Upper lobe of right lung (tissue), 1 donor: ENCODE measurements at places on chromosomes 3 and 15.

- peaks cover 10% of the 10 kb centered on the region for H3K4me1 ChIP-seq
- H3K4me3 ChIP-seq, result peak overlapping the region; percentile 34
- no peaks in the 10 kb centered on the region for H3K27me3 ChIP-seq
- no peak for DNase-seq
- peaks cover 9% of the 10 kb centered on the region for H3K36me3 ChIP-seq
- H3K27ac ChIP-seq, result peak overlapping the region; percentile 78
Measured at GRCh38 chr15:58628206-58628947, 121.1 kb downstream of the ADAM10 start.

DNA sequence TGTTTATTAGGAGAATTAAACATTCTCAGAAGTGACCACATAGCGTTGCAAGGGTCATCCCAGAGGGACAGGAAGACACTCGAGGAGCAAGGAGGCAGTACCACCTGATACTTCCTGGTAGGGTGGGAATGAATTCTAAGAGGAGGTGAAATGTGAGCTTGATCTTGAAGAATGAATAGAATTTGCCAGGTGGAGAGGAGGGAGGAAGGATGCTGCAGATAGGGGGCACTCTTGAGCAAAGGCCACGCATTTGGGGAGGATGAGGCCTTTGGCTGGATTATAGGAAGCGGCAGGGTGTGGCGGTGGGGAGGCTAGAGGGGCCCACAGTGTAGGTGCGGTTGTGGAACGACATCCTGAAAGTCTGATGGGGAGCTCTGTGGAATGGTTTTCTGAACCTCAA is 33.5 kb downstream of the CHCHD6 start:
- no peaks in the 10 kb centered on the region for H3K36me3 ChIP-seq
- no peaks in the 10 kb centered on the region for H3K27me3 ChIP-seq
- H3K4me3 ChIP-seq, result no peak overlapping the region
- no peak for DNase-seq
- no peaks in the 10 kb centered on the region for H3K4me1 ChIP-seq
- H3K27ac ChIP-seq, result no peak overlapping the region

DNA sequence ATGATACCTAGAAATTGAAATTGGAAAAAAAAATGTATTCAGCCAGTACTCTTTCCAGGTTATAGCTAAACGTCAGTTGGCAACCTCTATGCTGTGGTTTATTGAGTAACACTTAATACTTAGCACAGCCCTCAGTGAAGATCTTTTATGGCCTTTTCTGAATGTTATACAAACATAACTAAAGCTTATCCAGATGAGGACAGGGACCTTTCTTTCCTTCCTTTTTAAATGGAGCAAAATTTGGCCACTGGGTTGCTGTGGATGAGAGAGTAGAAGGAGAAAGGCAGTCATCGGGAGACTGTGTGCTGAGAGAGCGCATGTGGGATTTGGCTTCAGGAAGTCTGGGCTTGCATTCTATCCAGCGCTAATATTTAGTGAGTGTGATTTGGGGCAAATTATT is 36.1 kb downstream of the IGF1R start:
- H3K4me3 ChIP-seq, result no peak overlapping the region
- H3K27ac ChIP-seq, result no peak overlapping the region
- DNase-seq, result no peak
- no peaks in the 10 kb centered on the region for H3K36me3 ChIP-seq
- H3K4me1 ChIP-seq, result peaks cover 23% of the 10 kb centered on the region

DNA sequence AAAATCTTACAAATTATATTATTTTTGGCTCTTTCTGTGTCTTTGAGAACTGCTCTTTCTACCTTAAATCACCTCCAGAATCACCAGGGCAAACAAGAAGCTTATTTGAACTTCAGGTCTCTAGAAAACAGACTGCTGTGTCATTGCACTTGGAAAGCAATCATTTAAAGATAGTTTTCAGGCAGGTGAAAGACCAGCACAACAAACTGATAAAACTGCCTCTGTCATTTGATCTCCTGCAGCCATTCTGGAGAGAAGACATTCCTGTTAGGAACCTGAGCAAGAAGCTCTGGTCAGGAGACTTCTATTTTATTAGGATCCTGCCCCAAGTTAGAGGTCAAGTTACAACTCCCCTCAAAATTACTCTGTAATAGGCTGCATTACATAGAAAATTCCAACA is 50.7 kb upstream of the AP4E1 start:
- no peaks in the 10 kb centered on the region for H3K4me1 ChIP-seq
- no peak overlapping the region for H3K27ac ChIP-seq
- H3K36me3 ChIP-seq, result no peaks in the 10 kb centered on the region
- no peak overlapping the region for H3K4me3 ChIP-seq
- H3K27me3 ChIP-seq, result no peaks in the 10 kb centered on the region
- DNase-seq, result no peak

GRCh38 chr15:64507293-64507802 is 47.0 kb downstream of the ZNF609 start:
- H3K36me3 ChIP-seq, result peaks cover 4% of the 10 kb centered on the region
- H3K4me3 ChIP-seq, result no peak overlapping the region
- peak; percentile 80 for DNase-seq
- peaks cover 46% of the 10 kb centered on the region for H3K4me1 ChIP-seq
- peak overlapping the region; percentile 67 for H3K27ac ChIP-seq
- H3K27me3 ChIP-seq, result no peaks in the 10 kb centered on the region

DNA sequence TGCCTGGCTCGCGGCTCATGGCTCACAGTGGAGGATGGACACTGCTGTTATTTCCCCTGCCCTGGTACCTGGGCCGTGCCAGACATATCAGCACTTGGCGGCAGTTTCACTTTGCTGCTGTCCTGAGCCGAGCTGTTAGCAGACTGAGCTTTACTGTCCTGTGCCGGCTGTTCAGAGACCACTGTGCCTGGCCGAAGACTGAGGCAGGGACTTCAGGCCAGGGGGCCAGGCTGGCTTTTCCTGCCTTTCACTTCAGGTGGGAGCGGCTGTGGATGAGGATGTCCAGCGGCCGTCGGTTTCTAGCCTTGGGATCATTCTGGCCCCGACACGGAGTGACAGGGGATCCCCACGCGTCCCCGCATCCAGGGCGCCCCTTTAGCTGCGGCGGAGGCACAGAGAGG is 1.1 kb downstream of the ATP10A start:
- peak overlapping the region; percentile 73 for H3K27ac ChIP-seq
- H3K4me1 ChIP-seq, result peaks cover 19% of the 10 kb centered on the region
- H3K36me3 ChIP-seq, result no peaks in the 10 kb centered on the region
- peak; percentile 73 for DNase-seq
- peak overlapping the region; percentile 65 for H3K4me3 ChIP-seq
- H3K27me3 ChIP-seq, result no peaks in the 10 kb centered on the region

- no peak for DNase-seq
- peak overlapping the region; percentile 30 for H3K27ac ChIP-seq
- peak overlapping the region; percentile 50 for H3K4me3 ChIP-seq
- no peaks in the 10 kb centered on the region for H3K36me3 ChIP-seq
Measured at GRCh38 chr15:99106417-99107220, 1.7 kb downstream of the SYNM start.

DNA sequence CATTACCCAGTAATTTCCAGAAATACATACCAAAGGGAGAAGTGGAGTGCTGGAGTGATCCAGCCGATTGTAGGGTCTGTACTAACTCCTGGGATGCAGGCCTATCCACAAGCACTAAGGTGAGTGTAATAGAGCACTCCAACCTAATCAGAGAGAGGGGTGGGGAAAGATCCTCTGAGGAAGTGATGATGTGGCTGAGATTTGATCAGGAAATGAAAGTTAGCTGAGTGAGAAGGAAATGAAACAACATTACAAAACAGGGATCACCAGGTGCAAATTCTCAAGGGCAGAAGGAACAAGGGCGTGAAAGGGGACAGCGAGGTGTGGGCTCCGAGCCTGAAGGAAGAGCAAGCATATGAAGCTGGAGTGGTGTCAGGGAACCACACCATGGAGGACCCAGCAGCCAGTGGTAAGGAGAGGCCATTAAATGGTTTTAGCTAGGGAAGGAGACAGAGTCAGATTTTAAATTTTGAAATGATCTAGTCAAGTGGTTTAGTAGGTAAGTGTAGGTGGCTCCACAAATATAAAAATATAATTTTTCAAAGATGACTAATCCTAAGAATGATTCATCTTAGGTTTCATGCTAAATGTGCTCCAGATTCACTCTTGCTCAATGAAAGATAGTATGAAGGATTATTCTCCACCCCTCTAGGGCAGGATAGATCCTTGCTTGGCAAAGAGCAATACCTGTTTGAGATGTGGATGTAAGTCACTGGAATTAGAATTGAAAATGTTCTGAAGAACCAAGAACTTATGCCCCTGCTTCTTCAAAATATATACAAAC is 348.7 kb downstream of the TBL1XR1 start:
- DNase-seq, result no peak
- no peaks in the 10 kb centered on the region for H3K27me3 ChIP-seq
- no peak overlapping the region for H3K27ac ChIP-seq
- no peaks in the 10 kb centered on the region for H3K4me1 ChIP-seq
- no peak overlapping the region for H3K4me3 ChIP-seq

- no peak overlapping the region for H3K27ac ChIP-seq
- H3K27me3 ChIP-seq, result no peaks in the 10 kb centered on the region
- DNase-seq, result no peak
- peaks cover 14% of the 10 kb centered on the region for H3K4me1 ChIP-seq
- peaks cover 46% of the 10 kb centered on the region for H3K36me3 ChIP-seq
Measured at GRCh38 chr3:47612178-47612577, 33.5 kb upstream of the CSPG5 start.

DNA sequence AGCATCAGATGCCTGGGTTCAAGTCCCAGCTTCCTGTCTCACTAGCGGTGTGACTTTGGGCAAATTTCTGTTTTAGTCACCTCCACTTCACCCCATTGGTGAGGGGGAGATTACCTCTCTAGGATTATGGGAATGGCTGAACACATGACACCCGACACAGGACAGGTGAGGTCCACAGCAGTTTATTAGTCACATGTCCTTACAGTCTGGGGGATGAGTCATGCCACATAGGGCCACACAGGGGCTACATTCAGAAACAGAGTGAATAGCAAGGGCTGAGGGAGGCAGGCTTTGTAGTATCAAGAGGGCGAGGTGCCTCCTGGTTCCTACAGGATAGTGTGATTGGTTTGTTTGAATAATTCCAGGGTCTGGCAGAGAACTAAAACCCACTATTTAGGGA is 15.2 kb upstream of the ITGA11 start:
- H3K36me3 ChIP-seq, result no peaks in the 10 kb centered on the region
- H3K27ac ChIP-seq, result no peak overlapping the region
- no peaks in the 10 kb centered on the region for H3K4me1 ChIP-seq
- no peak overlapping the region for H3K4me3 ChIP-seq

DNA sequence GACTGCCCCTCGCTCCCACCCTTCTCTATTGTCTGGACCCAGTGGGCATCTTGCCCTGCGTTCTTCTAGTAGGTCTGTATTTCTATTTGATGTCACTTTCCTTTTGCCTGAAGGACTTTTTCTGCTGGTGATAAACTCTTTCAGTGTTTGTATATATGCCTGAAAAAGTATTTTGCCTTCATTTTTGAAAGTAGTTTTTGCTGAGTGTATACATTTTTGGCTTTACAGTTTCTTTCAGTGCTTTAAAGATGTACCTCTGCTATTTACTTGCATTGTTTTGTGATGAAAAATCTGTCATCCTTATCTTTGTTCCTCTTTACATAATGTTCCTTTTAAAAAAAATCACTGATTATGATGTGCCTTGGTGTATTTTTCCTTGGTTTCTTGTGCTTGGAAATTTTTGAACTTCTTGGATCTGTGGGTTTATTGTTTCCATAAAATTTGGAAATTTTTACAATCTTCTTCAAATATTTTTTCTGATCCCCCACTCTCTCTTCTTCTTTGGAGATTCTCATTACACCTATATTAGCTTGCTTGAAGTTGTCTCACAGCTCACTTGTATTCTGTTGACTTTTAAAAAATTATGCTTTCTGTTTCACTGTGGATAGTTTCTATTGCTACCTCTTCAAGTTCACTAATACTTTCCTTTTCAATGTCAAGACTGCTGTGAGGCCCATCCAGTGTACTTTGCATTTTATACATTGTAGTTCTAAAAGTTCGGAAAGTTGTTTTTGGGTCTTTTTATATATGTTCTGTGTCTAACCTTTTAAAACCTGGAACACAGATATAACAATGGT is 67.8 kb downstream of the RGMA start:
- no peak overlapping the region for H3K4me3 ChIP-seq
- H3K27me3 ChIP-seq, result no peaks in the 10 kb centered on the region
- H3K36me3 ChIP-seq, result peaks cover 100% of the 10 kb centered on the region
- peaks cover 8% of the 10 kb centered on the region for H3K4me1 ChIP-seq
- no peak overlapping the region for H3K27ac ChIP-seq

DNA sequence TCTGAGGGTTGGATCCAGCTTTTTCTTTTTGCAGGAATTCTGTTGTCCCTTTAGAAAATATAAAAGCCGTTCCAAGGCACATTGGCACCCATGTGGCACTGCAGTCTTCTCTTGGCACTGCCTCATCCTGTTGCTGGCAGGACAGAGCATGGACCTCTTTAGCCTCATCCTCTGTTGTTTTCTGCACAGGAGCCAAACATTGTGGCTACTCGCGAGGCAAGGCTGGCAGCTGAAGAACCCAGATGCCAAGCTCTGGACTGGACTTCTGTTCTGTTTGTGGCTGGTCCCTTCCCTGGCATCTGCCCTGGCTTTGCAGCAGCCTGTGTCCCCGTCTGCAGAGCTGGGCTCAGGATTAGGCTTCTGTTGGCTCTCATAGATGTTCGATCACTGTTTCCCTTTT is 224.7 kb upstream of the TBC1D5 start:
- no peaks in the 10 kb centered on the region for H3K36me3 ChIP-seq
- no peak overlapping the region for H3K27ac ChIP-seq
- H3K4me1 ChIP-seq, result no peaks in the 10 kb centered on the region
- H3K27me3 ChIP-seq, result no peaks in the 10 kb centered on the region
- DNase-seq, result no peak
- no peak overlapping the region for H3K4me3 ChIP-seq

DNA sequence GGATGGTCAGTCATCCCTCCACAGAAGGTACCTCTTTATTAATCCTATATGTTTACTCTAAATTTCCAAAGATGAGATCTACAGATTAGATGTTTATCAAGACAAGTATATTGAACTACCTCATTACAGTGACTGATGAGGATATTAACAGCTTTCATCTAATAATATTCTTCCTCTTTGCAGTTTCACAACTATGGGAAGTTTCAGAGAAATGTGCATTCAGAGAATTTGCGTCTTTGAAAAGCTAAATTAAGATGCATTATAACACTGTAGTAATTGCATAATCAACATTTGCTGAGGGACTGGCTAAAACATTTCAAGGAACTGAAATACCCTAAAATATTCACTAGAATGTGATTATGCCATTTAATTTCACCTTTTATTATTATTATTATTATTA is 46.7 kb downstream of the MCF2L2 start:
- no peaks in the 10 kb centered on the region for H3K27me3 ChIP-seq
- H3K4me1 ChIP-seq, result peaks cover 7% of the 10 kb centered on the region
- no peak overlapping the region for H3K27ac ChIP-seq
- no peak for DNase-seq
- H3K4me3 ChIP-seq, result no peak overlapping the region
